ENCODE measurements at places on chromosomes 6 and 20.

DNA sequence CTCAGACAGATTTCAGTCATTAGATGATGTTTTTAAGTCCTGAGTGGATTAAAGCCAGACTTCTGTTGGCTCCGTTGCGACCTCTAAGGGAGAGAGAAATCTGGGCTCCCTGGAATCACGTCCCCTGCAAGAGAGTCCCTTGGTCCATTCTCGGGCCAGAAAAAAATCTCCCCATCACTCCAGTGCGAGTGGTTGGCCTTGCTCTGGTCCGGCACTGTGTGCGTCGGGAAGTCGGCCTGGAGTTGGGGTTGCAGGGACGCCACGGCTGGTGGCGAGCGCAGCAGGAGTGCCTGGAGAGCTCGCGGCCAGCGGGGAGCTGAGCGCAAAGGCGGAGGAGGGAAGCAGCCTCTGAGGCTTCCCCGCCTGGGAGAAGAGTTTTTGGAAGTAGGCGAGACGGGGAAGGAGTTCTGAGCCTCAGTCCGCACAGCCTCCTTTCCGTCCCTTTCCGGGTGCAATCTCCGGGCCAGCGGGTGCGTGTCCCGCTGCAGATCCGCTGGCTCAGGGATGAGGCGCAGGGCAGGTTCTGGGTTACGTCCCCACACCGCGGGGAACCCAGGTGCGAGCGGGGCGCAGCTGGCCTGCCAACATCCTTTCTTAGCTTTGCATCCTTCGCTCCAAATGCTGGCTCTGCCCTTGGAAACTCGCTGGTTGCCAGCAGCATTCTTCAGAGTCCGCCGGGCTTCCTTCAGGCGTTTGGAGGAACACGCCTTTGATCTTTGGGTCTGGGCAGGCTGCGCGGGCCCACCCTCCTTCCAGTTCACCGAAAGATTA lies 6.8 kb downstream of the TCF21 start:
- no peak for DNase-seq

- DNase-seq = no peak
Observed at GRCh38 chr6:163756079-163756478, 341.6 kb downstream of the QKI start.

- DNase-seq = no peak
Observed at GRCh38 chr6:130500693-130501092, 134.9 kb downstream of the TMEM200A start.

- no peak for DNase-seq
Observed at GRCh38 chr6:140082867-140083297, 708.4 kb upstream of the CITED2 start.

- no peak for DNase-seq
Observed at GRCh38 chr6:128280066-128280465, 240.3 kb downstream of the PTPRK start.

GRCh38 chr20:35458388-35458787 lies 3.0 kb downstream of the CEP250 start:
- DNase-seq = no peak

DNA sequence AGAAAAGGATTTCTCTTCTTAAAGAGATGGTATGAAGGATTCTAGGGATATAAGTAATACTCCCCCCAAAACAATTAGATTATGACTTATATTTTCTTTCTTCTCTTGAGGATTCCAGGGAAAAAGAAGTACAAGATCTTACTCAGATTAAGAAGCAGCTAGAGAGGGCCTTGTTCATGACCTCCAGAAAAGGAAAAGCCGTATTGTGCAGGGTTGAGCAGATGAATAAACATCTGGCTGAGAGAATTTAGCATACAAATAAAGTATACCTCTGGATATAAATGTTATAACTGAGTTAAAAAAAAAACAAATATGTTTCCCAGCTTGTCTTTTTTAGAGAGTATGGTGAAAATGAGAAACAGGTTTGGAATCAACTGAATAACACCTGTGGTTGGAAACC lies 11.3 kb downstream of the MYO6 start:
- no peak for DNase-seq

GRCh38 chr20:57082357-57082945 lies 184.0 kb downstream of the BMP7 start:
- no peak for DNase-seq

- DNase-seq = no peak
Observed at GRCh38 chr6:140138311-140139010, 764.0 kb upstream of the CITED2 start.

Data from activated CD4-positive, alpha-beta T cell treated with anti-CD3 and anti-CD28 coated beads, Interleukin-2, amount 50 U/mL, for 4 hours (primary cell).